Astrocyte (in vitro differentiated cells and primary cell): ENCODE measurements at places on chromosomes 3 and 15. TPM values are rescaled to one million over a fixed set of nuclear protein-coding genes. Genes with fewer than 3 reads are reported as not detected.
A peak's percentile ranks its signal among the peaks of the same experiment; 100 is the strongest.

DNA sequence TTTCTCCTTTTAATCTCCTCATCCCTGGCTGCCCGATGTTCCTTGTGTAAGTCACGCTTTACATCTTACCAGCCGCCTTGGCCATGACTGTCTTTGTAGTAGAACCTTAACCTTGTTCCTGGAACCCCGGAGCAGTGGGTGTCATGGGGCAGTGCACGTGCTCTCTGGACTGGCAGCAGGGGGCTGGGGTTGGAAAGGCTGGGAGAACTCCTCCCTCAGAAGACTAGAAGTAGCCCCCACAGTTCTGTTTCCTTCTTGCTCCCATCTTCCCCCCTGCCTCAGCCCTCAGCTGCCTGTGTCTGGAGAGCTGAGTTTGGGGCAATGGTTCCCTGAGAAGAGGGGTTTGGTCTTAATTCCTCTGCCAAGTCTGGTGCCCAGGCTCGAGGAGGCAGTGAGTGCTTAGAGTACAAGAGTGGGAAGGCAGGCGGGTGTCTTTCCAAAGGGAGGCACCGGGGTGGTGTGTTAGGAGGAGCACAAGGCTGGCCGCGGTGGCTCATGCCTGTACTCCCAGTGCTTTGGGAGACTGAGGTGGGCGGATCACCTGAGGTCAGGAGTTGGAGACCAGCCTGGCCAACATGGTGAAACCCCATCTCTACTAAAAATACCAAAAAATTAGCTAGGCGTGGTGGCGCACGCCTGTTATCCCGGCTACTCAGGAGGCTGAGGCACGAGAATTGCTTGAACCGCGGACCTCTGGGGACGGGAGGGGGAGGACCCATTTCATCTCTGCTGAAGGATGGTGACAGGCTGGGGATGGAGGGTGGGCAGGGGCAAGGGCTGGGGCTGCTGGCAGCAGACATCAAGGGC is 100.4 kb downstream of the VGLL4 start:
- no peak for DNase-seq

DNA sequence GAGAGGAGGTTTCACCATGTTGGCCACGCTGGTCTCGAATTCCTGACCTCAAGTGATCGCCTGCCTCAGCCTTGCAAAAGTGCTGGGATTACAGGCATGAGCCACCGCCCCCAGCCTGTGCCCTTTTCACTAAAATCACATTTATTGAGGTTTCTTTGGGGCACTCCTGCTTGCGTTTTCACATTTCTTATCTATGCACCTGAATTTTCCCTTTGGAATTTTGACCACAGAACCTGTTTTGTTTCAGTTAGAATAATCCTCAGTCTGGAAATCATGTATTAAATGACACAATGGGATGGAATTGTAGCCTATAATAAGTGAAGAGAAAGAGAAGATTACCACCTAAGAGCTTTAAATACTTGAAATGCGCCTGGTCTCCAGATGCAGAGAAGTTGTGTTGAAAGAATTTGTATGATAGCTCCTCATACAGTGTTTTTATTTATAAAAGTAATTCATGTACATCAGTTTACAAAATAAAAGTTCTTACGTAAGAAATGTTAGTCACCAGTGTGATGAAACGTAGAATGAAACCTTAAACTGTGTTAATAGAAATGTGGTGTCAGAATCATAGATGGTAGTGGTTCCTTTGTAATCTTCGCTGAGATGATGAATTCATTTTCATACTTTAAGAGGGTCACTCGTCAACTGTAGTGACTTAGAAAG is 107.0 kb downstream of the TCF12 start:
- DNase-seq: peak; percentile 53

The SMARCC1 gene
- 131 and 146 TPM in 2 replicates for total RNA-seq

The SLC6A20 gene
- total RNA-seq: not detected in 2 replicates

The GJD2 gene
- total RNA-seq: 0.48 and 1.00 TPM in 2 replicates

DNA sequence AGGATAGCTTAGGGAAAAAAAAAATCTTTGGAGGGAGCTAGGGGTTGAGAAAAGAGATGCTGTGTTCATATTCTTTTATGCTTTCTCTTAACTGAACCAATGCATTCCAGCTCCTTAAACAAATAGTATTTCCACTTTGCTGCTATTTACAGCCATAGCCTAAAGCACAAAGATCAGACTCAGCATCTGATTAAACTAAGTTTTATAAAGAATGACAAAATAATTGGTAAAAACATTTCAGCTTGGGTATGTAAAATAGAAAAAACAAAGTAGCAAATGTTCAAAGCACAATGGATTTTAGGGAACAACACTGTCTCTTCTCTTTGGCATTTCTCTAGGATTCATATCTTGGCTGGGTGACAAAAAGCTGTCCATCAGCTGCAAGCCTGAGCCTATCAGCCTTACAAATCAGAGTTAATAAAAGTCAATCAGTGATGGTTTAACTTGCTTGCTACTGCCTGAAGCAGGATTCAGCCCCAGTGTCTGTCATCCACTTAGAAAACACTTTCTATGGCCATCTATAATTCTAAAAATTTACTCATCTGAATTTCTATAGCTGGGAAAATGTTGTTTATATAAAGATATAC is 232.1 kb upstream of the CDIN1 start:
- DNase-seq: no peak

- DNase-seq: no peak
Measured at GRCh38 chr15:41905036-41905793, 11.4 kb upstream of the SPTBN5 start.

DNA sequence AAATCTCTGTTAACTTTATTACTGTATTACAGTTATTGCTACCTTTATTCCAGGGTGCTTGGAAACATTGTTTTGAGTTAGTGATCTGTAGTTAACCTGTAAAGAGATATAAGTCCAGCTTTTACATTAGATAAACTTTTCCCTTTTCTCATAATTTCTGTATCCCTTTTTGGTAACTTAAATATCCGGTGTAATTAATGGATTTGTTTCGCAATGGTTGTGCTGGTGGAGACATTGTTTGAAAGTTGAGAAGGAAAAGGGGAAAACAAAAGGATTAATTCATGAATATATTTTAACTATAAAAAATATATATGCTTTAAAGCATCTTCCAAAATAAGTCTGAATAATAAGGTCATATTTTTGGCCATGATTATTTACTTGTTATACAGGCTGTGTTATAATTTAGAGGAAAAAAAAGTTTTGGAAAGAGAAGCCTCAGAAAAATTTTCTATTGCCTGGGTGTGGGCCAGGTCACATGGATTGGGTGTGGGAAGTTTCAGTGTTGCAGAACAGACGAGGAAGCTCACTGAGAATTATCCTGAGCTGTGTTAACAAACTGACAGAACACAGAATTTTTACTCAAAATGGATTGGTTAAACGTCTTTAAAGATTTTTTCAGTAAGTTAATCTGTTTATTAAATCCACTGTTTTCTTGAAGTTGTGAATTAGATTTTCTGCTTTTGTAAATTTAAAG is 27.7 kb upstream of the IL20RB start:
- DNase-seq: no peak

The CHAC1 gene
- total RNA-seq: 55.9 and 70.8 TPM in 2 replicates
